GM12878 (cell line): ENCODE measurements at places on chromosomes 7 and 10. TPM values are rescaled to one million over a fixed set of nuclear protein-coding genes. Genes with fewer than 3 reads are reported as not detected.

DNA sequence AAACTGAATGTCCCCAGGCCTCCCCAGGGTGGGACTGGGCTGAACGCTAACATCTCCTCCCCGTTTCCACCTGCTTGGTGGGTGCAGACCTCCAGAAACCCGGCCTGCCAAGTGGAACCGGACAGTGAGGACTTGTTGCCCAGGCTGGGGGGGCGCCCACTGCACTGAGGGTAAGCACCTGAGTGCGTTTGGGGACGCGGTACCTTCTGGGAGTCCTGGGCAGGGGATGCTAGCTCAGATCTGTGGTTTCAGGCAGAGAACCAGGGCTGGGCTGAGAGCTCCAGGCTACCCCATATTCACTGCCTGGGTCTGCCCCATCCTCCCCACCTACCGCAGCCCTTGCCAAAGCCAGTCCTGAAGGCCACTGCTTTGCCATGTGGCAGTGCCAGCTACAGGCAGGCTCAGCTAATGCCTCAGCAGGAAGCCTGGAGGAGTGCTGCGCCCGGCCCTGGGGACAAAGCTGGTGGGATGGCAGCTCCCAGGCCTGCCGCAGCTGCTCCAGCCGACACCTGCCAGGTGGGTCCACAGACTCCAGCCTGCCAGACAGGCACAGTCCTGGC lies 3.5 kb upstream of the ZNF467 start:
- no peaks in the 10 kb centered on the region; the same call in 1 of the 2 replicates for H3K27me3 ChIP-seq
- no peak overlapping the region for H3K27ac ChIP-seq
- DNase-seq, result no peak
- no peaks in the 10 kb centered on the region for H3K36me3 ChIP-seq

- H3K4me1 ChIP-seq, result no peaks in the 10 kb centered on the region
- H3K27ac ChIP-seq, result no peak overlapping the region
- no peak for DNase-seq
- no peak overlapping the region for H3K4me3 ChIP-seq
Observed at GRCh38 chr10:125159486-125159931, 854 bp downstream of the CTBP2 start.

Gene NPTX2
- total RNA-seq, result not detected in 2 replicates

DNA sequence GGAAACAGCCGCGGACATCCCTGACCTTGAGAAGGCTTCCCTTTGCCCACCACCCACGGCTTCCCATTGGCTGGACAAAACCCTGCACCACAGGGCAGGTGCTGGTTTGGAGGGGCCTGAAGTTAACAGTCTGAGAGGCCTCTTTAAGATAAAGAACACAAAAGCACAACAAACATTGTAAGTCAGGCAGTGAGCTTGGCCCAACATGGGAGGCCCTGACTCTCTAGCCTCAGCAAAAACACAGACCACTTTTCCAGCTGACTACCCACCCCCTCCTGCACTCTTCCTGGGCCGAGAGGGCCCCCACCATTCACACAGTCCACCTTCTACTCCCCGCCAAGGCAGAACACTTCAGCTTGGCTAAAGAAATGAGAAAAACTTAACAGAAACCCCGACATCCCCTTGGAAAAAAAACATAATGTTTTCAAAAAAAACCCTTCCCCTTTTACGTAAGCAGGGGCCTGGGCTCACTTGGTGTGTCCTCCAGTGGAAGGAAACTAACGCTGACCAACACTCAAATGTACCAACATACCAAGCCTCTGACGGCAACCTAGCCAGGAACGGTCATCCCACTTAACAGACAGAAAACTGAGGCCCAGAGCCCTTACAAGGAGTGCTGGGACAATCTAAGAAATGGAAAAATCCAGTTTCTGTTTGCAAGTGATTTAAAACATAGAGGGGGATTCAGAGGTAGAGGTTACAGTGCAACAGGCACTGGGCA lies 80.9 kb downstream of the COBL start:
- no peaks in the 10 kb centered on the region for H3K36me3 ChIP-seq
- no peaks in the 10 kb centered on the region for H3K27me3 ChIP-seq
- H3K4me1 ChIP-seq, result no peaks in the 10 kb centered on the region
- no peak overlapping the region for H3K27ac ChIP-seq

GRCh38 chr10:81603106-81603620 lies 271.8 kb upstream of the NRG3 start:
- no peak overlapping the region for H3K4me3 ChIP-seq
- no peak overlapping the region for H3K27ac ChIP-seq
- H3K4me1 ChIP-seq, result no peaks in the 10 kb centered on the region
- H3K36me3 ChIP-seq, result no peaks in the 10 kb centered on the region
- no peak for DNase-seq
- no peaks in the 10 kb centered on the region for H3K27me3 ChIP-seq
